ENCODE measurements at places on chromosomes 11 and 22.
A peak's percentile ranks its signal among the peaks of the same experiment; 100 is the strongest.

- no peak for DNase-seq
These were observed 25.5 kb upstream of the MGAT3 start for GRCh38 chr22:39431216-39431801.

DNA sequence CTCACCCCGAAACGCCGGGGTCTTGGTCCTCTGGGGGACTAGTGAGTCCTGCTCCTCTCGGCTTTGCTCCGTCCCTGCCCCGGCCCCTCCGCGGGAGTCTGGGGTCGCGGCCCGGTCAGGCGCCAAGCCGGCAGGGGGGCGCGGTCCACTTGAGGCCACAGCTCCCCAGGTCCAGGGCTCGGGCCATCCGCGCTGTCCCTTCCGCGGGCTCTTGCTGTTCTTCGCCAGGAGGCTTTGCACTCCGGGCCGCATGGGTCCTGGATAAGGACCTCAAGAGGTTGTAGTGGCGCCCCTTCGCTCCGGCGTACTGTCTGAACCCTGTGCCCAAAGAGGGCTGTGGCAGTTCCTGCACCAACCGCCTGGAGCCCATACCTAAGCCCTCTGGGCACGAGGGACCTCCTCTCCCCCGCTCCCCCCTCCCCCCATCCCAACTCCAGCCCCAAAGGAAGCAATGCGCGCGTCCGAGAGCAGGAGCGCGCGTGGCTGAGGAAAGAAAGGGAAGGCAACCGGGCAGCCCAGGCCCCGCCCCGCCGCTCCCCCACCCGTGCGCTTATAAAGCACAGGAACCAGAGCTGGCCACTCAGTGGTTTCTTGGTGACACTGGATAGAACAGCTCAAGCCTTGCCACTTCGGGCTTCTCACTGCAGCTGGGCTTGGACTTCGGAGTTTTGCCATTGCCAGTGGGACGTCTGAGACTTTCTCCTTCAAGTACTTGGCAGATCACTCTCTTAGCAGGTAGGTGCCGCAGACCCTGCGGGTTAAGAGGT lies at the start of gene ADM:
ADM (plus strand) TSS at position 579 of the 767 bp plus-strand sequence. CDS start 628 bp downstream, outside the sequence.
- peak; percentile 47 for DNase-seq

DNA sequence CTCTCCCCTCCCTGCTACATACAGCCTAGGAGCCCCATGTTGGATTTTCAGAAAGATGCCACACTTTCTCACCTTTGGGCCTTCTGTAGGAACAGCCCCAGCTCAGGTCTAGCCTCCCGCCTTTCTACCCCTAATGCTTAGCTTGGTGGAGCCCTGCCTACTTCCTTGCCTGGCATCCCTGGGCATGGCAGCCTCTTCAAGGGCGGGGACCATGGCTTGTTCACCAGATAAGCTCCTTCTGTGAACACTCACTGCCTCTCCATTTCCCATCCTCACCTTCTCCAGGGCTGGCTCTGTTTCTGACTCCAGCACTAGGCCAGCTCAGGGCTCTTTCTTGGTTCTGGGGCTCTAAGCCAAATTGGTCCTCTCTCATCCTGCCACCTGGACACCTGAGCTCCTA lies 1.4 kb downstream of the SEPTIN3 start:
- no peak for DNase-seq

DNA sequence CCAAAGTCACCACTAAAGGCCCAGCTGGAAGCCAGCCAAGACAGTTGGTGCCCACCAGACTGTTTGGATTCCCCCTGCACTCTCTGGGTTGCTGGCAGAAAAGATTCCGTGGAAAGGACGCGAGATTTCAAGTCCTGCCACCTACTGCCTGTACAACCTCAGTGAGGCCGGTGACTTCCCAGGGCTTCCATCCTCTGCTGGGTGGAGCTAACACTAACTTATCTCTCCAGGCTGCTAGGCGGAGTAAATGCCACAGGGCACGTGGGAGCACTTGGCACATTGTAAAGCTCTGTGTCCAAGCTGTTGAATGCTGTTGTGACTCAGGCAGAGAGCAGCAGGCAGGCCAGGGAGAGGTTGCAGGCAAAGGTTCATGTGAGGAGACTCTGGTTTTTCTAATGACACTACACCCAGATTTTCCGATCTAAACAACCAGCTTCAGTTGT lies 50.9 kb upstream of the CDON start:
- DNase-seq, result no peak

DNA sequence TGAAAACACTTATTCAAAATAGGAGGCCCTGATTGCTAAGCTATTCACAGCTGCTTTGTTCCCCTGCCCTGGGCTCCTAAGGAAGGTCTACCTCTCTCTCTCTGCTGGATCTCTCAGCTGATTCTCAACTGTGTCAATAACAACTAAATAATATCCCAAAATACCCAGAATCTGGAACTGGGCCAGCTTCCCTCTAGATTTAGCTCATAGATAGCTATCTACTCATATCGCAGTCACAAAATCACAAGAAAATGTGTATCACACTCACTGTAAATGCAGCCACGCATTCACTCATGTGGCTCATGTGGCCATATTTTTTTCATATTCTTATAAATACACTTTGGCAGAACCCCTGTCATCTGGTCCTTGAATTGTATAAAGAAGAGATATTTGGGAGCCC lies 555.1 kb downstream of the OPCML start:
- DNase-seq, result no peak

GRCh38 chr11:134754521-134755198 lies 342.6 kb upstream of the B3GAT1 start:
- no peak for DNase-seq

- no peak for DNase-seq
These were observed 27.0 kb downstream of the SGSM3 start for GRCh38 chr22:40397396-40397795.

GRCh38 chr22:19622061-19622441 lies 92.3 kb upstream of the SEPTIN5 start:
- DNase-seq, result no peak

DNA sequence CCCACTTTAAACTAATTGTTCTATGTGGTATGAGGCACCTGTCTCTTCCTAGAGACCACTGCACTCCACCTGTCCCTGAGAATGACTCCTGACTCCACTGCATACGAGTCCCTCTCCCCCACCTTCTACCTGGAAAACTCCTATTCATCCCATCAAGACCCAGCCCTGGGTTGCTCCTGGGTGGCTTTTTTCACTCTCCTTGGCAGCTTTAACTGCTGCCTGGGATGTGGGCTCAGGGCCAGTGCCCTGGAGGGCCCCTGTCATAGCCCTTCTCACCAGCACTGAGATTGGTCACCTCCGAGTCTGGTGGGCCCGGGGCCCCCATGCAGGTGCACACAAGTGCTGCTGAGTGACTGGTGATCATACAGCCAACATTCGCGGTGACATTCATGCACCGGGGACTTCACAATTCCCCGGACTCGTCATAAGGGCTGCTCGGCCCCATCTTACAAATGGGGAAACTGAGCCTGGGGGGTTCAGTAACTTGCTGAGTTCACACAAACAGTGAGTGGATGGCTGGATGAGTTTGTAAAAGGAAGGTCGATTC lies 25.9 kb upstream of the TOLLIP start:
- no peak for DNase-seq
